Fibroblast of skin of left biceps (primary cell): ENCODE measurements at places on chromosomes 2 and 18.

DNA sequence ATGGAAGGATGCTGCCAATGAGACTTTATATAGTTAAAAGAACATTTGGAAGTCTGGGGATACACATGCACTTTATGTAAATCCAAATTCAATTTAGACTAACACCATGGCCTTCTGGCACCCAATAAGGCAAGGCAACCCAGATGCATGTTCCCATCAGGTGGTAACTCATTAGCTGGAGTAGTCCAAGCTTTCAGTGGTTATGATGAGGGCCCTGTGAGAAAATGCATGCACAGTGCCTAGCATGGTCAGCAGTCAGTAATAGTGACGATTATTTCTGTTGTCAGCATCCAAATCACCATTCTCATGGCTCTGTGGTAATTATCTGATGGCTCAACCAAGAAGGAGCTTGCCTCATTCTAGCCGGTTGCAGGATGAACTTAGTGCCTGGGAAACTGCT, 70.3 kb upstream of the CTLA4 start:
- DNase-seq, result no peak

DNA sequence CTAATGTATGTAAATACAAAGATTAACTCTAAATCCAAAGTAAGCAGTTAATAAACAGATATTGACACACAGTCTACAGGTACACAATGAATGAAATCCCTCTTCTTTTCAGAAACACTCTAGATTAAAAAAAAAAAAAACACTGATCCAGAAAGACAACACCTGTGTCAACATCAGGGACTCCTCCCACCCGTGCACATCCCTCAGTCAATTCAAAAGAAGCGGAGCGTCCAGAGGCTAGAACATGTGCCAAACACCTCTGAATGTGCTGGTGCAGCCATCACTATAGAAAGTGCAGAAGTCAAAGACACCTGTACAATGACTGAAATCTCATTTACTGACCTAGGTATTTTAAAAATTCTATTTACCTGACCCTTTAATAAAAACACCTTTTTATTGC, 622.6 kb upstream of the ID2 start:
- no peak for DNase-seq

GRCh38 chr18:54086046-54086802, 138.2 kb downstream of the MBD2 start:
- DNase-seq, result no peak

DNA sequence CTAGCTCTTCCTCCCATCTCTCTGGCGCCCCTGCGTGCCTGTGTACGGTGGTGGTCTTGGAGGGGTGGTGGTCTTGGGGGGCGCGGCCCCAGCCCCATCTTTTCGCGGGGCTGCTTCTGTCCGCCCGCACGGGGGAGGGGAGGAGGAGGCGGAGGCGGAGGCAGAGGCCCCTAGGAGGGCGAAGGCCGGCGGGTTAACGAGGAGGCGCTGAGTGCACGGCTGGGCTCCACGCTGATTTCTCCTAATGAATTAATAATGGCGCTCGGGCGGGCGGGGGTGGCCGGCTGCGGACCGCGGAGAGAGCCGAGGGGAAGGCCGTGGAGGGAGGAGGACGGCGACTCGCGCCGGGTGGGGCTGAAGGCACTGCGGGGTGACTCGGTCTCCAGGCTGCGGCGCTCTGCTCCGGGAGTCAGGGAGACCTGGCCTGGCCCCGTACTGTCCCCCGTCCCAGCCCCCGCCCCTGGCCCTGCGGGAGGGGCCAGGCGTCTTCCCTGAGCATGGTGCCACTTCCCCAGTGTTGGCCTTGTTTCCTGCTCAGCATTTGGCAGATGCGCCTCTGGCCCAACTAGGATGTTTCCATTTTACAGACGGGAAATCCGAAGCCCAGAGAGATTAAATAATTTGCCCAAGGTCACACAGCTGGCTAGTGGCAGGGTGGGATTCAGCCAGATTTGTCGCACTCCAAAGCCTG, 6.0 kb downstream of the GAREM2 start:
- no peak for DNase-seq

DNA sequence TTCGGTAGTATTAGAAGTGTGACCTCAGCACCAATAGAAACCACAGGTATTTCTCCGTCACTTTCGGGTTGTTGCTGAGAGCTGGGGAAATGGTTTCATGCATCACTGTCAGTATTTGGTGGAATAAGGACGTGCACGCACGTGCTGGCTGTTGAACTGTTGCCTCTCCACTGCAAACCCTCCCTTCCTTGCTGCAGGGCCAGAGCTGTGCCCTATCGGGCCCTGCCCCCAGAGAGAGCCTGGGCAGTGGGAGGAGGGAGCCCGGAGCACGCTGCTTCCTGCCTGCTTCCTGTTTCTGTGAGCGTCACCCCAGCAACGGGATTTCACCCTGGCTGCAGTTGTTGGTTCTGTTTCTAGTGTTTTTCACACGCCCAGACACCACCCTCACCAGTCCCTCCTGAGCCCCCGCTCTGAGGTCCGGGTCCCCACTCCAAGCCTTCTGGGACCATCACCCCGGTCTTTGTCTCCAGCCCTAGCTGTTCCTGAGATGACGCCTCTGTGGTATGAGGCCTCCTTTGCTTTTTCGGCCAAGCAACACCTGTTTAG, 47.4 kb downstream of the LRRFIP1 start:
- DNase-seq, result no peak

- no peak for DNase-seq
Observed at GRCh38 chr2:218256612-218257350, 4.0 kb upstream of the GPBAR1 start.

- no peak for DNase-seq
Observed at GRCh38 chr2:33221046-33221784, 255.2 kb upstream of the RASGRP3 start.

GRCh38 chr2:45712570-45712969, 61.1 kb downstream of the PRKCE start:
- no peak for DNase-seq

DNA sequence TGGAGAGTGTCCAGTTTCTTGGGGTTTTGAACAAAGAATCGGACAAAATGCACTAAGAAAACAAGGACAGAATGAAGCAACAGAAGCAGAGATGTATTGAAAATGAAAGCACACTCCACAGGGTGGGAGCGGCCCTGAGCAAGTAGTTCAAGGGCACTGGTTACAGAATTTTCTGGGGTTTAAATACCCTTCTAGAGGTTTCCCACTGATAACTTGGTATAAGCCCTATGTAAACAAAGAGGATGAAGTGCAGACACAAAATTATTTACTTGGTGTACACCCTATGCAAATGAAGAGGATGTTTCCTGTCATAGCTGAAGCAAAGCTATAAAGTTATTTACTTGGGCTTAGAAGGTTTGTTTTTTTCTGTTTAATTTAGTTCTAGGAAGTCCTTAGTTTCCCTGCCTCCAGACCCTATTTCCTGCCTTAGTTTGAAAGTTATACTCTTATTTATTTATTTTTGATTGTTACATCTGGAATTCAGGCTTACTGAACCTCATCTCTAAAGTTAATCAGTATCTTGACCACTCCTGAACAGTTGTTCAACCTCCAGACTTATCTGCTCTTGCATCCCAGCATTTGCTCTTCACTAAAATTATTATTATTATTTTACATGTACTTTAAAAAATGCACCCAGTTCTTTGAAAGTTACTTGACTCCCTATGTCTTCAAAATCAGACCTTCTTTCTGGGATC, 193.5 kb downstream of the SPP2 start:
- no peak for DNase-seq
